ENCODE measurements at places on chromosomes 7 and 10. TPM values are rescaled to one million over a fixed set of nuclear protein-coding genes. Genes with fewer than 3 reads are reported as not detected.

The KNDC1 gene
- total RNA-seq = not detected

The COL17A1 gene
- total RNA-seq = not detected

The ASB10 gene
- not detected for total RNA-seq

The GRID1 gene
- total RNA-seq = not detected

The GATAD1 gene
- 19.8 TPM for total RNA-seq

The CHST3 gene
- 0.20 TPM for total RNA-seq

The BLNK gene
- not detected for total RNA-seq

The GPER1 gene
- 0.16 TPM for total RNA-seq

The HIP1 gene
- 5.6 TPM for total RNA-seq

The CTTNBP2 gene
- total RNA-seq = not detected

The HYAL4 gene
- total RNA-seq = not detected

The GLI3 gene
- total RNA-seq = not detected

The ZNF853 gene
- 1.8 TPM for total RNA-seq

The CLRN3 gene
- total RNA-seq = not detected

The IFIT1B gene
- not detected for total RNA-seq

DNA sequence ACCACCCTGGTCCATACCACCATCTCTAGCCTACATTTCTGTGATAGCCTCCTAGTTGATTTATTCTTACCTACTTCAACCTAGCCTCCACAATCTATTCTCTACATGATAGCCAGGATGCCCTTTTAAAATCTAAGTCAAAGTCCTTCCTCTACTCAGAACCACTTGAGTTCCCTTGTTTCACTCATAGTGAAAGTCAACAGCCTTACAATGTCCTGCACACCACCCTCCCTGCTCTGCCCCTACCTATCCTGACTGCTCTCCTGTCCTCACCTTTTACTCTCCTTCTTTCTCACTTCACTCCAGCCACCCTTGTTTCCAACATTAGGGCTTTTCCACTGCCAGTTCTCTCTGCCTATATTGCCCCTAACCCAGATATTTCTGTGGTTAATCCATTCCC, 146.7 kb downstream of the GRM3 start:
- no peak for DNase-seq

DNA sequence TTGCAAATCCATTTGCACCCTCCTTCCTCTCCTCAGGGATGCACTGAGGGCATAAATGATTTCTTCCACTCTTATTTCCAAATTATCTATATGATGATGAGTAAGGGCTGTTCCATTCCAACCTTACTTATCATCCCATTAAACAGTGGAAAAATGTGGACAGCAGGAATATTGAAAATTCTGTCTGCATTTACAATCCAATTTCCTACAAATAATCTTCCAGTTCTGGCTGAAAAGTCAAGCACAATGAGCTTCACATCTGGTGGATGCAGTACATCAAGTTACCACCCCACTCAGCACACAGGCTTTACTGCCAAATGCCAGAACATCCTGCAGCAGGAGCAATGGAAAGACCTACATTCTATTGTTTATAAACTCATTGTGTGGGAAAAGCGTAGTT, 345.0 kb upstream of the STEAP1 start:
- DNase-seq = no peak

GRCh38 chr10:28743576-28743975, 66.3 kb downstream of the BAMBI start:
- no peak for DNase-seq

- DNase-seq = no peak
These were observed 53.3 kb downstream of the SEMA3D start for GRCh38 chr7:85133560-85133959.

- no peak for DNase-seq
These were observed 146.2 kb upstream of the KLF6 start for GRCh38 chr10:3931224-3931623.

GRCh38 chr10:72328829-72329204, 25.9 kb downstream of the DNAJB12 start:
- peak; percentile 81 for DNase-seq

DNA sequence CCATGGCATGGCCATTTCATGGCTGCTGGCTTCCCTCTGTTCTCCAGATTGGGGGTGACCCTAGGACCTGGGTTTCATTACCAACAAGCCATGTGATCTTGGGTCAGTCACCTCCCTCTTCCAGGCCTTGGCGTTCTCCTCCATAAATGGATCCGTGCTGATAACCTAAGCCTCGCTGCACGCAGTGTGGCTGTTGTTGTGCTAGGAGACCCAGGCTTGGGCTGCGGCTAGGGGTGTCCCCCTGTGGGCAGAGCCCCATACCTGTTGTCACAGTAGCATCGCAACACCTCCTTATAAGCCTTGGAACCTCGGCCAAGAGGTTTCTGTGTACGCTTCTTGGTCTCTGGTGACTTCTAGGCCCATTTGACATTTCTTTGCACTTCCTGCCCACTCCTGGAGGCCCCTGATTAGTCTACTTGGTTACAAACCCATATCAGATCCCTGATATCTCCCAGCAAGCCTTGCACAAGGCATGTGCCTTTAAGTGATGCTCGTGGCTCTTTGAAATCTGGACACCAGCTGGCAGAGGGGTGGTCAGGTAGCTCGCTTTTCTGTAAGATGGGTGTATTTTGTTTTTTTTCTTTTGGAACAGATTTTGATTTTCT, 23.6 kb downstream of the ZMIZ1 start:
- no peak for DNase-seq

DNA sequence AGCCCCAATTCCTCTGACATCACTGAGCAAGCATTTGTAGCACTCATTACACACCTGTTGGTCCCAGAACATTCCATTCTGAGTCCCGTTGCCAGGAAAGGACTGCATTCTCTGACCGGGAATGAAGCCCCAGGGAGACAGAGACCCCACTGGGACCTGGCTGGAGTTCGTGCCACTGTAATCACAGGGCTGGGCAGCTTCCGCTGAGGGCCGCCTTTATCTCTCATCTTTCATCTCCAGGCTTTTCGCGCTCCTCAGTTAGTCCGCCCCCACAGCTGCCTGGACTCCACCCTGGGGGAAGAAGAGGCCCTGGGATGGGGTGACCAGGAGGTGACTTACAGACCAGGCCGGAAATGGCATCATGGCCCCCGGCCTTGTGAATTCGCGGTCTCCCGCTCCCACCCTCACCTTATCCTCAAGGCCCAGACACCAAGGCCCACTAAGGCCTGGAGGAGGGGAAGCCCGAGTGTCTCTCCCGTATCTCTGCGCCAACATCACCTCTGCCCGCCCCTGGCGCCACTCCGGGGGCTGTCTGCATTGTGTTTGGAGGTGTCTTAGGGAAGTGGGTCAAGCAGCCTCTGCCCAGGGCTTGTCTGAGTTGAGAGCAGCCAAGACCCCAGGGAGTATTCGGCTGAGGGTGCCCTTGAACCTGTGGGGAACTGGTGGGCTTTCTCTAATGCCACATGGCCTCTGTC, 75.4 kb downstream of the PROSER2 start:
- DNase-seq = no peak

GRCh38 chr10:43595739-43596298, 10.4 kb upstream of the ZNF485 start:
- DNase-seq = peak; percentile 54

GRCh38 chr10:12235796-12236195, 39.8 kb downstream of the CDC123 start:
- DNase-seq = no peak

GRCh38 chr7:27251136-27251651, 8.6 kb downstream of the EVX1 start:
- DNase-seq = no peak

GRCh38 chr10:96413151-96413787, 54.5 kb upstream of the OPALIN start:
- DNase-seq = peak; percentile 13

GRCh38 chr10:11551916-11552602, 59.4 kb downstream of the USP6NL start:
- DNase-seq = no peak

DNA sequence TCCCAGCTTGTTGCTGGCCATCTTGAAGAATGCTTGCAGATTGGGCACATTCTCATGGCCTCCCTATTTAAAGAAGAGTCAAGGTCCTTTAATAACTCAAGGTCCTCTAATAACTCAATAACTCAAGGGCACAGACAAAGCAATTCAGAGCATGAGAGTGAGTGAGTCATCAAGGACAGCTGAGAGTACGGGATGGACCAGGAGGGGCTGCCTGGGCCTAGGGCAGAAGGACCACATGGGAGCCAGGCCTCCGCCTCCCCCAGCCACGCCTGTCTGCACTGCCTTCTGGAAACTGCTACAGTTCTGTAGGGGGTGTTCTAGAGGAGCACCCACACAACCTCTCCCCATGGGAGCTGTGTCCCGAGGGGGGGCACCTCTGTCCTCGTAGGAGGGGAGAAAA, 48.9 kb downstream of the ZNF503 start:
- DNase-seq = no peak

DNA sequence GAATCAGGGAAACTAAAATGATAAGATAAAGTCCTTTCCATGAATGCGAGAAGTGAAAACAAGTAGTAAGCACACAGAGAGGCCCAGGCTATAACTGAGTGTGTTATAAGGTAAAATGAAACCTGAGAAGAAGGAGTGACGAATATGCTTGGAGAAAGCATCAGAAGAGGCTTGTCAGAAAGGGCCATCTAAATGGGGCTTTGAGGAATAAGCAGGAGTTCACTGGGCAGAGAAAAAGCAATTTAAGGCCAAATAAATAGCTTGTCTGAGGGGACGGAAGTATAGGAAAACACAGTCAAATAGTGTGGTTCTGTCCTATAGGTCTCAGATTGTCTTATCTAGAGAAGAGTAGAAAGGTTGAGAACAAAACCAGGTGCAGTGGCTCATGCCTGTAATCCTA, 59.6 kb upstream of the GSDME start:
- no peak for DNase-seq

GRCh38 chr7:103630318-103630717, 184.3 kb upstream of the SLC26A5 start:
- DNase-seq = no peak

- DNase-seq = peak; percentile 9
These were observed 20.5 kb downstream of the CLEC2L start for GRCh38 chr7:139543801-139544603.

DNA sequence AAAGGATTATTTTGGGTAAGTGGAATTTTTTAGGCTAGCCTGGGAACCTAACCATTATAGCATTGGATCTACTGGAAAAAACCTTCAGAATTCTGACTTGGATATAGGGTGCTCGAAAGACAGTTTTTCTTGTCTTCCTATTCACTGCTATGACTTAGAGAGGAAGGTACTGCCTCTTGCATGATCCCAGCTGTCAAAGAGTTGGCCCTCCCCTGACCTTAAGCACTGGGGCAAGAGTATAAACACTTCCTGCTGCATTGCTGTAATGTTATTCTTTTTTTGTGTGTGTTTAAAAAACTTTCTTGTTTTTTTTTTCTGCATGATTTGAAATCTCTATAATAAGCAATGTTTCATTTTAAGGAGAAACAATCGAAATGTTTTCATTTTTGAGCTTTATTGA, 113.0 kb downstream of the LRMDA start:
- DNase-seq = no peak

GRCh38 chr10:55163388-55163979, 362.5 kb upstream of the PCDH15 start:
- DNase-seq = peak; percentile 7

All from activated CD8-positive, alpha-beta T cell treated with anti-CD3 and anti-CD28 coated beads for 36 hours (primary cell).